ENCODE measurements at places on chromosomes 13 and 19.

GRCh38 chr13:111978546-111978945 is 88.4 kb upstream of the SOX1 start:
- no peak for DNase-seq

DNA sequence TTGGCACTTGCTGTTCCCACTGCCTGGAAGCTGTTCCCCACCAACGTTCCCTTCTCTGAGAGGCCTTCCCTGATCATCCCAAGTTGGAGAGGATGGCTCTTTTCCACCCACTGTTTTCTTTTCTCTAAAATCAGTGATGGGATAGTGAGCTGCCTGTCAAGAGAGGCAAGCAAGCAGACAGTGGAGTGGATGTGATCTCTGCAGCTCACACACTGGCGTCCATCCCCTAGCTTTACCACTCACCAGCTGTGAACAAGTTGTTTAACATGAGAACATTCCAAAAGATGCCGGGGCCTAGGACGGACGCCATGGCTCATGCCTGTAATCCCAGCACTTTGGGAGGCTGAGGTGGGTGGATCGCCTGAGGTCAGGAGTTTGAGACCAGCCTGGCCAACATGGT is 28.0 kb upstream of the SEMA6B start:
- no peak for DNase-seq

GRCh38 chr19:3565139-3565538 is 7.6 kb upstream of the HMG20B start:
- no peak for DNase-seq

GRCh38 chr19:2478756-2479555 is 3.0 kb downstream of the GADD45B start:
- DNase-seq, result peak; percentile 66

DNA sequence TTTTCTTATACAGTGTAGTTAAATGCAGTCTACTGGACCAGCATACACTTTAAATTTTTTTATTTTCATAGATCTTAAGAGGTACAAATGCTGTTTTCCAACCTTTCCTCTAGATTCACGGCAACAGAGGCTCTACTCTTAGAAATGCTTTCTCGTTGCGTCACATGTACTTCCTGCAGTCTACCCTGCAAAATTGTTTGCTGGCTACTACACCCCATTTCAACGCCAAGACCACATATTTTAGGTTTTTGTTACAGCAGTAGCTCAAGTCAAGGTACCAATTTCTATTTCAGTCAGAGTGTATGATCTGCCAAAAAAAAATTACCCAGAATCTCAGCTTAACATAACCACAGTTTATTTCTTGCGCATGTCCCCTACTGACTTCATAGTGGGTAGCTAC is 94.1 kb downstream of the TNFSF13B start:
- DNase-seq, result no peak

DNA sequence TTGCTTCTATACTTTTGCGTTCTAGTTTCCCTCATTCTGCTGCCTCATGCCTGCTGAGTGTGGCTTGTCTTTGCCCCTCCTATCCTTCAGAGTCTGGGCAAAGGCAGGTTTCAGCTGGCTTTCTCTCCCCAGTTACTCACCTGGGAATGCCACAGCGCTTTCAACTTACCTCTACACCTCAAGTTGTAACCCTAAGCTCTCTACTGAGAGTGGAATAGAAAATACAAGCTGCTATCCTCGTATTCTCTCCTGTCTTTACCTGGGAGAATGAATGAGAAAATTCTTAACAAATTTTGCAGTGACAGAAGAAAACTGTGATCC is 316.3 kb upstream of the KLF12 start:
- no peak for DNase-seq

DNA sequence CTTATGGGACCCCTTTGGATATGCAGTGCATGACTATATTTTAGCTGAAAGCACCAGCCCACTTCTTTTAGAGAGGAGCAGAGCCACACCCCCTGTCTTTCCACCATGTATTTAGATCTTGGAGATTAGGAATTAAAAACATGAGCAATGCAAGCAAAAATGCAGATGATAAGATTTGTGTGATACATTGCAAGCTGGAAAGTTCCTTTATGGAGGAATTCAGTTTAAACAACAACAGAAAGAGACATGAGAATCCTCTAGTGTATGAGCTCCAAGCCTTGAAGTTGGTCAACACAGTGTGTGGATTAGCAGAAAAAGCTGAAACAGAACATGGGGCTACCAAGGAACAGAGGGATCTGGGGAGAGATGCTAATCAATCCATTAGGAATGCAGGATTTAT is 529.8 kb upstream of the NBEA start:
- no peak for DNase-seq

GRCh38 chr13:104006625-104007075 is 940.4 kb upstream of the SLC10A2 start:
- DNase-seq, result no peak

GRCh38 chr19:51161266-51161665 is 19.2 kb downstream of the SIGLEC7 start:
- DNase-seq, result no peak

DNA sequence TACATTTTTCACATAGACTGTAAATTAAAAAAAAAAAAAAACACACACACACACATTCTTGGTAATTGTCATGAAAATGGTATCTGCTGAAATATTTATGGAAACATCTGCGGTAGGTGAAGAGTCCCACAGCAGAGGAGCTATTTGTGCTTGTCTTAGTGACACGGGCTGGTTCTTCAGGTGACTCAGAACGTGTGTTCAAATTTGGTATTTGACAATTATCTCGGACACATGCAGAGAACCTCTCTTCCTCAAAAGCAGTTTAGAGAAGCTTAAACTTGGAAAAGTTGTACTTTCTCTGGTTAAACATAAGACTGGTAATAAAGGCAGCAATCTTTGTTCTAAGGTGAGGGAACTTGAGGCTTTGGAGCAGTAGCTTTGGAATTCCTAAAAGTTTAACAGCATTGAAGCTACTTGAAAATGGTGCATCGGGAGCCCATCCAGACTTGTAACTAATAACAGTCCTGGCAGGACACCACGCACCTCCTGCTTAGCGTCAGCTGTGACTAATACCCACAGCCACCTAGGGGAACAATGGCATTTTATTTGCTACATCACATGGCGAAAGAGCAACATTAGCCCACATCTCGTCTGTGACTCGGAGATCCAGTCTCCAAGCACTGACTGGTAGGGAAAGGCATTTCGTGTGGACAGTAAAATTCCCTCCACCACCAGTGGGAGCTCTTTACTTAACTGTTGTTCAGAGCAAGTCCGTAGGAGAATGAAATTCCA is 1505.1 kb upstream of the SLC10A2 start:
- DNase-seq, result peak; percentile 93

DNA sequence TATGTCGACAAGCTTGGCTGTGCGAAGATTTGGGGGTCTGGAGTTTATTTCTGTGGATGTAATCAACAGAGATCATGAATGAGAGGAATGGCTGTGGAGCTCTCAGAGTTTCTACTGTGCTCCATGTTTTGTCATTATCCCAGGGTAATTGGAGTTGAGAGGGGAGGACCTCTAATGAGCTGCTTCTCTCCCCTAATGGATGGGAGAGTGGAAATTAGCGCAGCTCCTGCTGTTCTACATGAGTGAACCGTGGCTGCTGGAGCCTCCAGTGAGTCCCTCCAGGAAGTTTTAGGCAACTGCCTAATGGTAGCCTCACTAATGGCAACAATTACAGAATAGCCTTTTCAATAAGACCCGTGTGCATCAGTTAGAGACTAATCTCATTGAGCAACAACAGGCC is 31.3 kb upstream of the FGF9 start:
- no peak for DNase-seq

DNA sequence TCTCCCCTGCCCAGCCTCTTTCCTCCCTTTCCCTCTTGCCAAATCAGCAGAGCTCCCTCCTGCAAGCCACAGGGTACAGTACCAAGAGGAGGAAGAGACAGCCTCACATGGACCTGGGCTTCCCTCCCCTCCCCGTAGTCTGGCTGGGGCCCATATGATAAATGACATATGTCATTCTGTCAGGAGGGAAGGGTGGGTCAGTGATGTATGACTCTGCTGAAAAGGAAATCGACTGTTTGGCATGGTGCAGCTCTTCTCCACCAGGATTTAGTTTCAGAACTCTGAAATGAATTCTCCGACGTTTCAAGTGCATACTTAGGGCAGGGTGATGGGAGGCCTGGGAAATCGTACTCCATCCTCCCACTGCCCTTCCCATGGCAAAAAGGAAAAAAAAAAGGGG is 9.8 kb downstream of the TSHZ3 start:
- no peak for DNase-seq

GRCh38 chr19:30862876-30863275 is 486.4 kb downstream of the TSHZ3 start:
- no peak for DNase-seq

DNA sequence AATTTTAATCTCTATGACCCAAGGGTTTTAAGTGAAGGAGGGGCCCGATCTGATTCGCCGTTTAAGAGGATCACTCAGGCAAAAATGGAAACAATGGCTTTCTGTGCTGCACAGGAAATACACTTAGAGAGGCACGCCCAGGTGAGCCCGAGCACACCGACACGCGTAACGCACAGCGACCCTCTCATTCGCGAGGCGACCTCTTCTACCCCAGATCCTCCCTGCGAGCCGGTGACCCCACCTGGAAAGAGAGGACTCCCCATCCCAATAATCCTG is 216 bp downstream of the SH2D3A start:
- DNase-seq, result no peak

DNA sequence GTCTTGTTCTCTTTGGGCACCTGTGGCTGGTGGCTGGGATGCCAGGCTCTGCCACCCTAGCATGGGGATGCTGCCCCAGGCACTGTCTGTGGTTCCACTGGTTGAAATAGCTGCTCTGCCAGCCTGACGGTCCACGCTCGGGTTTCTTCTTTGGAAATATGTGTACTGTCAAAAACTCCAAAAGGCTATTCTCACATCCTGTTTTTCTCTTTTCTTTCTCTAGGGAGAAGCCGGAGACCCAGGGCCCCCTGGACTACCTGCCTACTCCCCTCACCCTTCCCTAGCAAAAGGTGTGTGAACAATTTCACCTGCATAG is 115.0 kb downstream of the RAB20 start:
- DNase-seq, result no peak

GRCh38 chr19:55284405-55285058 is 735 bp downstream of the BRSK1 start:
- no peak for DNase-seq

- DNase-seq, result no peak
These were observed 305.1 kb downstream of the ITGBL1 start for GRCh38 chr13:101757446-101758039.

GRCh38 chr13:38636761-38637160 is 50.1 kb upstream of the FREM2 start:
- DNase-seq, result no peak

DNA sequence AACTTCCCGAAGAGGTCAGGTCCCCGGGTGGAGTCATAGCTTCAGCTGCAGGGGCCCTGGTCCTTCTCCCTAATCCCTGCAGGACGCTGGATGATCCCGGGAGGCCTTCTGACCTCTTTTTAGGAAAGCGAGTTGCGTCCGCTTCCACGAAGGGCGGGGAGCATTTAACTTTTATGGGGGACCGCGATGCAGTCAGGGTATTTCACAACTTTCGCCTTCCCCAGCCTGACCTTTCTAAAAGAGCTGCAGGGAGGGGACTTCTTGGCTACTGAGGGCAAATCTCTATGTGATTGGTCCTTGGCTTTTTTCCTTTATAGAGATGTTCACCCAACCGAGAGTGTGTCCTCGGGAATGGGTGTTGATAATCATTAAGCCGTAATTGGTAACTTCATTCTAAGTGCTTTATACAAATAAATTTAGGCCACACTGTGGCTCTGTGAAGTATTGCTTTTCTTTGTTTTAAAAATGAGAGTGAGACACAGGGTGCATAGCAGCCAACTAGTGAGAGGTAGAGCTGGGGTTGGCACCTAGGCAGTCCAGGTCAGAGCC is 778 bp downstream of the ZNF230 start:
- no peak for DNase-seq

DNA sequence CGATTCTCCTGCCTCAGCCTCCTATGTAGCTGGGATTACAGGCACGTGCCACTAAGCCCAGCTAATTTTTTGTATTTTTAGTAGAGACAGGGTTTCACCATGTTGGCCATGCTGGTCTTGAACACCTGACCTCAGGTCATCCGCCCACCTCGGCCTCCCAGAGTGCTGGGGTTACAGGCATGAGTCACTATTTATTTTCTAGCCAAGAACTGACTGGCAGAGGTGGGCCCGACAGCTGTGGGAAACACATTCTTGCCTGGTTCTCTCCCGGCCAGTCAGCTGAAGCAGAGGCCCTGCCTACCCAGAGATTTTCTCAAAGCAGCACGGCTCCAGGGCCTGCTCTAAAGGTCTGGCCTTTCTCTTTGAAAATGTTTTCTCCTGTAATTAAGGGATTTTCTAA is 108.0 kb downstream of the KCTD15 start:
- DNase-seq, result no peak

- no peak for DNase-seq
These were observed 16.9 kb downstream of the ZNF331 start for GRCh38 chr19:53554804-53555203.

- DNase-seq, result no peak
These were observed 20.5 kb downstream of the EDNRB start for GRCh38 chr13:77898097-77898496.

DNA sequence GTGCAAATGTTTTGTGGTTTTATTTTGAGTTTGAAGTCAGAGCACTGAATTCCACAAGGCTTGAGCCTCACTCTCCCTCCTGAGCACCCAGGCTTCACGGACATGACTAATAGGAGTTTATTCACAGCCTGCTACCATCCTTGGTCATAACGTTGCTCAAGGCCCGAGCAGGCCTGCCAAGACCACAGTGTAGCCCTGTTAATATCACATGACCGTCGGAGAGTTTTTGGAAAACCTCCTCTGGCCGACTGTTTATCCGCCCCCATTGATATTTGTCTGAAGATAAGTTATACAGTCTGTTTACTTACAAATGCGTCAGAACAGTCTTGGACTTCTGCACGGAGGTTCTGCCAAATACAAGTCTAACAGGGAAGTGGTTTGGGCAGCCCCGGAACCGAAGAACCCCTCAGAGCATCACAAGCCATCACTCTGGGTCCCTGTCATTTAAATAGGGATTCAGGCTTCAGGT is 89.9 kb downstream of the COL4A2 start:
- no peak for DNase-seq

- no peak for DNase-seq
These were observed 208.3 kb upstream of the PCDH9 start for GRCh38 chr13:67438465-67438864.

DNA sequence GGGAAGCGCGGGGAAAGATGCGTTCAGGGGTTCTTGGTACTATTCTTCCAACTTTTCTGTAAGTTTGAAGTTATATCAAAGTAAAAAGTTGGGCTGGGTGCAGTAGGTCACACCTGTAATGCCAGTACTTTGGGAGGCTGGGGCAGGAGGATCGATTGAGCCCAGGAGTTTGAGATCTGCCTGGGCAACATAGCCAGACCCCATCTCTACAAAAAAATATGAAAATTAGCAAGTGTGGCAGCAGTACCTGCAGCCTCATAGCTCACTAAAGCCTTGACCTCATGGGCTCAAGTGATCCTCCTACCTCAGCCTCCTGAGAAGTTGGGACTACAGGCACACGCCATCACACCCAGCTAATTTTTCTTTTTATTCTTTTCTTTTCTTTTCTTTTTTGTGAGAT is 12.4 kb upstream of the ZNF77 start:
- DNase-seq, result no peak

- peak; percentile 78 for DNase-seq
These were observed 2.1 kb downstream of the ZNF575 start for GRCh38 chr19:43534816-43535761.

GRCh38 chr13:109281903-109282635 is 504.3 kb downstream of the IRS2 start:
- DNase-seq, result no peak

GRCh38 chr13:105513448-105513847 is 1022.0 kb downstream of the EFNB2 start:
- no peak for DNase-seq

Measured in dorsolateral prefrontal cortex (tissue), 122 donors.